NCI-H69 (cell line): ENCODE measurements at places on chromosomes 12 and 14.

DNA sequence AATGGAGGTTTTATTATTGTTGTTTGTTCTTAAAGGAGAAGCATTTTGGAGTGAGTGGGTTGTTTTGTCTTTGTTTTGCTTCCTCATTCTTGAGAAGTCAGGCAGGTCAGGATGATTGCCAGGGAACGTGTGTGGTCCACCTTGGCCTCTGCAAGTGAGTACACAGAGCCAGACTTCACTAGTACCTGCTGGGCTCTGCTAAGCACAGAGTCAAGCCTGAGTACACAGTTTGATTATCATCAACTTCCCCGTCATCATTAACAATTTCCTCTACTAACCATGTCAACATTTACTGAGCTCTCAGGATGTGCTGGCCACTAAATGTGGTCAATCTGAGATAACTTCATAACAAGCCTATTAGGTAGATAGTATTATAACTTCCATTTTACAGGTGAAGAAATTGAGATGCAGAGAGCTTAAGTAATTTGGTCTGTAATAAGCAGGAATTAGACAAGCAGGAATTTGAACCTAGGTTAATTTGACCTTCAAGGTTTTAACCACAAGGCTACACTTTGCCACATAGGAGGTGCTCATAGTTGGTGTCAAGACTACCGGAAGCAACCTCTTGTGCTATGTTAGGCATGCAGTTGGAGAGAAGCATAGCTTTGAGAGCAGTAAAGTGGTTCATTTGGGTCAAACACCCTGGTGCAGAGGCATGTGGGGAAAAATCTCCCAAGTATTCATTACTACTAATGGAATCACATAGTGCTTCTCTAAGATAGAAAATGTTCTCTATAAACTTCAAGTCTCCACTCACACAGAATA lies 178.3 kb downstream of the NUAK1 start:
- DNase-seq = no peak

DNA sequence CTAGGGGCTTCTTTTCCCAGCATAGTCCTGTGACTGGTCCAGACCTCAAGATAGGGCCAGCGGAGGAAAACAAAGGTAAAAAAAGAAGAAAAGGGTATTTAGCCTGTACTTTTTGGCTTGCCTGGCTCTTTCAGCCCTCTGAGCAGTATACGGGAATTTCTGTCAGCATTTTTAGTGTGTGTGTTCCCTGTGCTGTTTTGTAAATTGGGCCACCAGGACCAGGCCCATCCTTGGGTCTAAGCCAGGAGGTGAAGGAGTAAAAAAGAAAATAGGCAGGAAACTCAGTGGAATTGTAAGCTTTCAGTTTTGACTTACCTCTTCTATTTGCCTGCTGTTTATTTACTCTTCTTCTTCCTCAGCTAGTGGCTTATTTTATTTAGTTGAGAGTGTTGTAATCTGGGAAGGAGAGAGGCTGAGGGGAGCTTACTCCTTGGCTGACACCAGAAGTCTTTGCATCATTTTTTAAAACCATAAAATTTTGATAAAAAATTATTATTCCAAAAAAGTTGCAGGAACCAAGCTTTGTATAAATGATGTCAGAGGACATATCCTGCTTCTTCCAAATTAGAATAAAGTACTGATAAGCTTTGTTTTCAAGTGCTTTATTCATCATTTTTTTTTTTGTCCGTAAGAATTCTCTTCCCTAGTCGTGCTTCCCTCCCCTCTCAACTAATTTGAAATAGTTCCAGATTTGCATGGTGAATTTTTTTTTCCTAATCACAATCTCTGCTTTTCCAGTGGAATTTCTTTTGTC lies 63.7 kb downstream of the DIP2B start:
- no peak for DNase-seq

DNA sequence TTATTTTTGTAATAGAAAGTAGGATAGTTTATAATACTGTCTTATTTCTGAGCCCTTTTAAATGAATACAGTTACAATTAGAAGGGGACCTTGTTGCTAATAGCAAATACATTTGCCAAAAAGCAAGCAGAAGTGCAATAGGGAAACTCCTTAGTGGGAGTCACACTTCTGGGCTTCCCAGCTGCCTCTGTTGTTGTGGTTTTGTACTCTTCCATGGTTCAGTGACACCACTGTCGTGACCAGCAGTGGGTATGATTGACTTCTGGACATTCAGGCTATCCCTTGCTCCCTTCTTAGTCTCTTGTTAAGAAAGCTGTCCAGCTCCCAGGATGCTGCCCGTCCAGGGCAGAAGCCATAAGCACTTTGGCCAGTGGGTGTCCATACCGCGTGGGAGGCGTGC lies 22.6 kb downstream of the TCTN1 start:
- DNase-seq = no peak

DNA sequence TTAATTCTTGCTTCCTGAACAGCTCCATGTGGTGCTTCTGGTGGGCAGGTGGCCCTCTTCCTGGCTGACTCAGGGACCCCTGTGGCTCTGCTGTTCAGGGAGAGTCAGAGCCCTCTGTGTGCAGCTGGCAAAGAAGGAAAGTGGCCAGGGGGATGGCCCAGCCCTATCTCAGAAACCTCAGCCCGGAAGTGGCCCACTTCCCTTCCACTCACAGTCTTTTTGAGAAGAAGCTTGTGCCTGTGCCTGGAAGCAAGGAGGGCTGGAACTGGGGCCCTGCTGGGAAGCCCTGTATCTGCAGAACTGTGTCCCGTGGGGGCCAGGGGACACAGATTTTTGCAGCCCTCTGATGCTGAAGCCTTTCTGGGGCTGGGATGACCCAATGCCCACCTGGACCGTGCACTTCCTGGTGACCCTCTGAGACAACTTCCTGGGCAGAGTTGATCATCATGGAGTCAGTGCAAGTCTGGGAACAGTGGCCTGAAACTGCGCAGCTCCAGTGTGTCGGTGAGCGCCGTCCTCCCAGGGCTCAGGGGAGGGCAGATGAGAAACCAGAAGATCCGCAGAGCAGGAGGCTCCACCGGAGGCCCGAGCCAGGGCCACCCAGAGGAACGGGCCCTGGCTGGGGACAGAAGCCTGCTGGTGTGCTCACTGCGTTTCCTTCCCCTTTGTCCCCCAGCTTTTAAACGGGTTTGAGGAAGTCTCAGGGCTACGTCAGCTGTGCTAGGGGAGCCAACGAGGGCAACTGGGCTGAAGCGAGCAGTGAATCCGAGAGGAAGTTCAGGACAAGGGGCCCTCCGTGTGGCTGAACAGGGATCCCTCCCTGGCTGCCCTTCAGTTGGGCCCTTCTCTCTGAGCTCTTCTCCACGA lies 217.4 kb upstream of the RTL1 start:
- DNase-seq = peak; percentile 78

DNA sequence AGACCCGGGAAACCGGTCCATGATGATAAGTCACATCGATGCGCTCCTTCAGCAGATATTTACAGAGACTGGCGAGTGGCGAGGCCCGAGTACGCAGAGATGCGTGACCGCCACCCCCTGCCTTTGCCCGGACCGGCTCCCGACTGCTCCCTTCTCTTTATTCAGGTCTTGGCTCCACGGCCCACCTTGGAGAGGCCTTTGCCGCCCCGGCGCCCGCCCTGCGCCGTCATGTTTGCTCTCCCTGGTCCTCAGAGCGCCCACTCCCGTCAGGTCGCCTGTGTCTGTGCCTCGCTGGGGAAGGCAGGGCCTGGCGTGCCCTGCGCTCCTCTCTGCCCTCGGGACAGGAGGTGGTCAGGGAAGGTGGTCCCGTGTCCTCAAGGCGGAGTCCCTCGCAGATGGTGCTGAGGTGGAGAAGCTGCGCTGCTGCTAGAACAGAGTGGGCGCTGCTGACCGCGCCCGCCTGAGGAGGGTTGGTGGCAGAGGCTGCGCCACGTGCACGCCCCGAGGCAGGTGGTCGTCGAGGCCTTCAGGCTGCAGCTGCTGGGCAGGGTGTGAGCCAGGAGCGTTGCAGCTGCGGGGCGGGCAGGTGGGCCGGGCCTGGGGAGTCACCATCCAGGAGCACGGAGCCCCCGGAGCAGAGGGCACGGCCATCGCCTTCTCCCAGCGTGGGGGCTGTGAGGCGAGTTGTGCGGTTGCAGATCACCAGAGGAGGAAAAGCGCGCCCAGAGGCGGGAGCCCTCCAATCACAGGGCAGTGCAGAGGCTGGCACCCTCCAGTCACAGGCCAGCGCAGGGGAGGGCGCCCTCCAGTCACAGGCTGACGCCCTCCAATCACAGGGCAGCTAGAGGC lies 27.2 kb downstream of the DDX51 start:
- no peak for DNase-seq

- no peak for DNase-seq
These were observed 375.9 kb downstream of the DAD1 start for GRCh38 chr14:22213120-22213519.

DNA sequence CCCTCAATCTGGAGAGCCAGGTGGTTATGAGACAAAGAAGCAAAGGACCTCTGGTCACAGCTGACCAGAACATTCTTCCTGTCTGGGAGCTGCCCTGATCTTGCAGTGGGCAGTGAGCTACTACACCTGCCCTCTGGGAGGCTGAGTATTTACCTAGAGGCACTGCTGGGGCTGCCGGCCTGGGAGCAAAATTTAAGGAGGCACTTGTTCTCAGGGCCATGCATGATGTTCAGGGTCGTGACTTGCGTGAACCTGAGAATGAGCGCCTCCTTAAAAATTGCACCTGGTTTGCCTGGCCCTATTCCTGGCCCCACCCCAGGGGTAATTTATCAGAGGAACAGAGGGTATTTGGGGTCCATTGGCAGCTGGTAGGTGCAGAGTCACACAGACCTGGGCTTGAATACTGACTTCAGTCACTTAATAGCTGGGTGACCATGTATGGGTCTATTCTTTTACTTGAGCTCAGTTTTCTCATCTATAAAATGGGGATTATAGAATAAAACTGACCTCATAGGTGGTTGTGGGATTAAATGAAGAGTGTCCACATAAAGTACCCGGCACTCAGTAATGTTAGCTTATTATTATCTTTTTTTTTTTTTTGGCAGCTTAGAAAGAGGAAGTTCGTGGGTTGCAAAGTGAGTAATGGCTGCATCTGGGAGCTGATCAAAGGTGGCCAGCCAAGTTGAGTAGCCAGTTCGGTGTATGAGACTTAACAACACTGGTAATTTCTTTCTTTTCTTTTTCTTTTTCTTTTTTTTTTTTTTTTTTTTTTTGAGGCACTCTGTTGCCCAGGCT lies 107.4 kb upstream of the MED13L start:
- no peak for DNase-seq

DNA sequence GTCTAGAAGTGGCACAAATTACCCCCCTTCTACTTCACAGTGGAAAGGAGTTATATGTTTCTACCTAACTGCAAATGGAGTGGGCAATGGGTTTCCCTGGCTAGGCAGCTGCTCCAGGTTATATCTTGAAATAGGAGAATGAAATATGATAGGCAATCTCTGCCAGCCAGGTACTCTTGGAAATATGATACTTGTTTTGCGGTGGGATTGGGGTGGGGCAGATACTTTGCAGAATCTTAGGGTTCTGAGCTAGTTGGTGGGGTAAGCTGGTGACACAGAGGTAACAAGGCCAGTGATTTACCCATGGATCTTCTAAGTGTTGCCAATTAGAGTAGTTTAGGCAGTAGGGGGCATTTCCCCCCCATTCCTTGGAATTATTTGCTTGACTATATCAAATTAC lies 140.1 kb downstream of the ATP23 start:
- DNase-seq = peak; percentile 24

DNA sequence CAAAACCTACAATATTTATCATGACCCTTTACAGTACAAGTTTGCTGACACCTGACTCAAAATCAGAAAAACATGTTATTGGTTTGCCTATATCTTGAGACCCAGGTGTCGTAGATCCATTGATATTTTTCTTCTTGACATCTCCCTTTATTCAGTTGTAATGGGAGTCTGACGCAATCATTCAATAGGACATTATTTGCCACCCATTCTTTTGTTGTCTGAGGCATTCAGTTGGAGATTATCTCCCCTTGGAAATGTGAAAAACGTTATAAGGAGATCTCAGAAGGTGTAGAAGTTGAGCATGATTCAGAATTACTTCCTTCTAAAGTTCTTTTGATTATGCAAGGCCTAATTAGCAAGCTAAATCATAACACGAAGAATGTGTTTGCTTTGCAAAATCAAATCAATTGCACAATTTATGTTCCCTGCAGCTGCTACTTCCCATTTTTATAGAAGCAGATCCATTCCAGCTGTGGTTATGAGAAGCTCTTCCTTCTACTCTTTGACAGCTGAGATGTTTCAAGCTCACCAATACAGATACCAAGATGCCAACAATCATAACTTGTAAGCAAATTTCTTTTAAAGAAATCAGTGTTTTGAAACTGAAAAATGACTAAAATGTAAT lies 228.2 kb upstream of the SYT1 start:
- DNase-seq = peak; percentile 62
